ENCODE measurements at places on chromosomes 2 and 18. TPM values are rescaled to one million over a fixed set of nuclear protein-coding genes. Genes with fewer than 3 reads are reported as not detected.

COX7A2L gene
- 147 TPM for total RNA-seq

FRZB gene
- not detected for total RNA-seq

FSIP2 gene
- total RNA-seq, result 0.38 TPM

SLC35G4 gene
- total RNA-seq, result not detected

SERPINB8 gene
- total RNA-seq, result 27.1 TPM

PDK1 gene
- 15.5 TPM for total RNA-seq

FEV gene
- not detected for total RNA-seq

CCDC85A gene
- total RNA-seq, result 11.2 TPM

PRKAG3 gene
- not detected for total RNA-seq

DSG1 gene
- not detected for total RNA-seq

SERPINB4 gene
- not detected for total RNA-seq

SETBP1 gene
- total RNA-seq, result 0.38 TPM

FECH gene
- 39.8 TPM for total RNA-seq

SCN9A gene
- total RNA-seq, result 1.2 TPM
